ENCODE measurements at places on chromosomes 12 and 14.

- DNase-seq, result no peak
Measured at GRCh38 chr14:61111209-61111665, 130.2 kb downstream of the SLC38A6 start.

- DNase-seq, result no peak
Measured at GRCh38 chr12:69254046-69254445, 14.7 kb downstream of the CPSF6 start.

GRCh38 chr14:75579338-75579864 is 981 bp downstream of the FLVCR2 start:
- DNase-seq, result no peak

- DNase-seq, result no peak
Measured at GRCh38 chr12:111361717-111362576, 6.9 kb downstream of the PHETA1 start.

- no peak for DNase-seq
Measured at GRCh38 chr14:51616724-51617409, 34.8 kb upstream of the FRMD6 start.

DNA sequence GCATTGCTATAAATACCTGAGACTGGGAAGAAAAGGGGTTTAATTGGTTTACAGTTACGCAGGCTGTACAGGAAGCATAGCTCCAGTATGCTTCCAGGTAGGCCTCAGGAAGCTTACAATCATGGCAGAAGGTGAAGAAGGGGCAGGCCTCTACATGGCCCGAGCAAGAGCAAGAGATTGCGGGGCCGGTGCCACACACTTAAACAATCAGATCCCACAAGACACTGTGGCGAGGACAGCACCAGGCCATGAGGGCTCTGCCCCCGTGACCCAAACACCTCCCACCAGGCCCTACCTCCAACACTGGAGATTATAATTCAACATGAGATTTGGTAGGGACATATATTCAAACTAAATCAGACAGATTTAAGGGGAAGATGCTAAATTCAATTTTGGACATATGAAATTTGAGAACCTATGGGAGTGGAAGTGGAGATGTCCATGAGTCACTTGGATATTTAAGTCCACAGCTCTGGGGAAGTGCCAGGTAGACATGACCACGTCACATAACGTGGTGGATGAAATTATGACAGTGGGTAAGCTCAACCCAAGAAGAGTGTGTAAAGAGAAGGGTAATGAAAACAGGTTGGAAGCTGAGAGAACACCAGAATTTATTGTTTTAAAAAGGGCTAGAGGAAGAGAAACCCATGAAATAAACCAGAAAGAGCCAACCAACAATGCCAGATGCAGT is 1.5 kb upstream of the LTA4H start:
- DNase-seq, result no peak

DNA sequence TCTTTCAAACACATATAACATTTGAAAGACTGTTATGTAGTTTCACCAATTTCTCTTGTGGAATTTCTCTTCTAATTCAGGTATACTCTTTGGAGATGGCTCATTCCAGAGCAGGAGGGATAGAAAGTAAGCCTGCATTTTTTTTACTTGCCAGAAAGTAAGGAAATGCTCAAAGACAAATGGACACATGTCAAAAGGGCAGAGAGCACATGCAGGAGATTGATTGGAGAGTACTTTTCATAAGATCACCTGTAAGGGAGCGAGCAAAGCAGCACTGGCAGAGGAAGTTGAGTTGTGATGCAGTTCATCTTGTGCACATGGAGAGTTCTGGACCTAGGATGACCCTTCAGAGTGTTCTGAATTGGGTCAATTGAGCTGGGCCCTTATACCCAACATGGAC is 51.4 kb upstream of the FBXO33 start:
- no peak for DNase-seq

DNA sequence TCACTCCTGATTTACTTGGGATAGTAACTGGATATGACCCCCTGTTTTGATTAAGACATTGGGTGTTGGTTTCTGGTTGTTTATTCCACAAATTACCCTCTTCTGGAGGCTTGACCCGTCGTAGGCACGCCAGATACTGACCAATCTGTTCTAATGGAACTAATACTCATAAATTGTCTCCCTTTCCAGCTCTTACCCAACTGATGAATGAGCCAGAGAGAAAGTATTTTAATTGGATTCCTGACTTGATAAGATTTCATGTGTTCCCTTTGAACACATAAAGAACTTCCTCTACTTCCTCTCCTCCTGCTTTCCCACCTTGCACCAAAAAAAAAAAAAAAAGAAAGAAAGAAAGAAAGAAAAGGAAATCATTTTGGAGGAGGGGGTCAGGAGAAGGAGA is 340.9 kb downstream of the PCNX1 start:
- DNase-seq, result no peak

DNA sequence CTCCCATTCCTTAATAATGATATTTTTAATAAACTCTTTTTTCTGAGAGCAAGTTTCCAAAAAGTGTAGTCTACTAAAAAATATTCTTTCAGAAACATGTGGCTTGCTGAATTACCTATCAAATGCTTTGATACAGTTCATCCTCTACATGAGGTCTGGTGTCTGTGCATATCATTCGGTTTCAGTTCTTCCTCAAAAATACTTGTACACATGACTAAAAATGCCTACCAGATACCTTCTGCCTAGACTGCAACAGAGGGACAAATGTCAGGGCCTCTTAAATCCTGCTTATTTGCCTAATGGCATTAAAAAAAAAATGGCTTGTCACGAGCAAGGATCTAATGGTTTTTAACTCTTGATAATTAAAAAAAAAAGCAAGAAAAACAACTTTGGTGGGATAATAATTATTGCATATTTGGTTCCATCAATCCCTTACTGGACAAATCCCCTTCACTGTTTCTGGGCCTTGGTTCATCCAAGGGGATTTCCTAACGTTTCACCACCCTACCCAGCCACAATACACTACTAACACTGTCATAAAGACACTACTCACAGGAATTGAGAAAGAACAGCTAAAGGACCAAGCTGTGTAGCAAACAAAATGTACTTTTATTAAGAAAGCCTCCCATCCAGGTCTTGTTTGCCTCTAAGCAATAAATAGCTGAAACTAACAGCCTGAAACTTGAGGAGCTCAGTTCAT is 45.7 kb downstream of the PARP11 start:
- DNase-seq, result no peak

- DNase-seq, result no peak
Measured at GRCh38 chr14:20971705-20972021, 16.4 kb downstream of the RNASE2 start.

DNA sequence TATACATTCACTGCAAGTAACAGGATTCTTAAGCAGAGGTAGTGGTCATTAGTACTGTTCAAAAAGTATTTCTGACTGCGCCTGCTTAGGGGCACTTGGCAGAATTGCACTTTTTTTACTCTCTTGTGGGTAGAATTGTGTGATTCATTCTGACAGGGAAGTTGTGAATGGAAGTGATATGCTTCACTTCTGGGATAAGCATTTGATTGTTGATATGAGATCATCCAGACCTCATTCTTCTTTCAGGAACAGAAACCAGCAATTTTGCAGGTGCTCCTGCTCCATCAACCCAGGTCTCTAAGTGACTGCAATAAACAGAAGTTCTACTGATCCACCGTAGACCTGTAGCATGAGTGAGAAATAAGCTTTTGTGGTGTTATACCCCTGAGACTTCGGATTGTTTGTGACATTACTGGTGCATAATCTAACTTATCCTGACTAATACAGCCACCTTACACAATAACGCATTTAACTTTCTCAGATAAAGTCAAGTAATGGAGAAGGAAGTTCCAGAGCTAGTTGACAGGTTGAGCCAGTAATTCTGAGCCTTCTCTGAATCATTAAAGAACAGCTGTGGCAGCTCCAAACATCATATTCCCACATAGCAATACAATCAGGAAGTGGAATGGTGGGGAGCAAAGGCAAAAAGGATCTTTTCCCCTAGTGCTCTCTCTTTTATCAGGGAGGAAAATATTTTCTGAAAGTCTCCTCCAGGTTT is 387.9 kb downstream of the SYT1 start:
- no peak for DNase-seq

DNA sequence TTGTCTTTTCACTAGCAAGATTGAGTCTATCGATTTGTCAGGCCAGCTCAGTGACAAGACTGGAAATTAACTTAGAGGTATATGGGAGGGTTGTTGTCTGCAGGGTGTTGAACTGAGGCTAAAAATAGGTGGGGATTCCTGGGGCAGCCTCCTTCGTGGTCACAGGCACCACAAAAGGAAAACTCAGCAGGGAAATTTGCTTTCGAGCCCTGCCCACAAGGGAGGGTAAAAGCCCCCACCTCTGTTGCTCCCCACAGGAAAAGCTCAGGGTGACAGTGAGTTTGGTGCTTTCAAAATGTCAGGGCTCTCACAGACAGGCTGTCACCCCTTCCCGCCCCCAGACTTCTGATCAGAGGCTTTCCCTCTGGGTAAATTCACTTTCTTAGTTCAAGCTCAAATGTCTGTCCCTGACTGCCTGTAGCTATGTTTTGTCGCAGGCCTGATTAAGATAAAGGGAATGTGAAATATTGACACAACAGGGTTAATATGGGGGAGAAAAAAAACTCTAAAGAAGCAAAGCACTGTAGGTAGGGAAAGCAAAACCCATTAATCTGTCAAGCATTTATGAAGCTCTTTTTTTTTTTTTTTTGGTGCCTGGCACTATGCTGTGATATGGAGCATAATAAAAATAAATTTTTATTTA is 11.7 kb upstream of the NFKBIA start:
- DNase-seq, result peak; percentile 34

DNA sequence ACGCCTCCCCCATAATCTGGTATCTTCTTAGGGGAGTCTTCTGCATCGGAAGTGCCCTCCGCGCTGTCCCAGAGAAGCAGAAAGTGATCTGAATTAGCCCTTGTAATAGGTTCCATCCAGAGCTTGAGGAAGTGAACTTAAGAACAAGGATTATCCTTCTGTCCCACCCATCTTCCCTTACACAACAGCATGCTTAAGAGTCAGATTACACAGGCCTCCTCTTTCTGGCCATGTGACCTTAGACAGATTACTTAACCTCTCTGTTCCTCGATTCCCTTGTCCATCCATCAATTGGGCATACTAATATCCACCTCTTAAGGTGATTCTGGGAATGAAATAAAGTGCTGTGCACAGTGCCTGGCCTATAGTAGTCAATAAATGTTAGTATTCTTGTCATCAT is 11.4 kb downstream of the CABP1 start:
- DNase-seq, result no peak

DNA sequence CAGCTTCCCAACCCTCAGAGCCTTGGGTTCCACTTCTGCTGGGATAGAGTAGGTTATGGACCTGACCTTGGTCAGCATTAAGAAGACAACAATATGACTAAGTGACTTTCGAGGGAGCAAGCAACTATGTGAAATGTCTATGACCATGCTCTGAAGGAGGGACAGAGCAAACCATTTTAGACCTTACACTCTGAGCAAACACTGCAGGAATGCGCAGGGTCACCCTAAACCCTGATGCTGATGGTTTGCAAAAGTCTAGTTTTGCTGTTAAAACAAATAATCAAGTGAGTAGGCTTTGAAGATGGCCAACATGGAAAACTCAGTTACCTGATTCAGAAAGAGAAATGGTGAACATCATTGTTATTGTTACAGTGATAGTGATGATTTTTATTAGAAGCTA is 8.7 kb downstream of the ZCCHC8 start:
- DNase-seq, result no peak

DNA sequence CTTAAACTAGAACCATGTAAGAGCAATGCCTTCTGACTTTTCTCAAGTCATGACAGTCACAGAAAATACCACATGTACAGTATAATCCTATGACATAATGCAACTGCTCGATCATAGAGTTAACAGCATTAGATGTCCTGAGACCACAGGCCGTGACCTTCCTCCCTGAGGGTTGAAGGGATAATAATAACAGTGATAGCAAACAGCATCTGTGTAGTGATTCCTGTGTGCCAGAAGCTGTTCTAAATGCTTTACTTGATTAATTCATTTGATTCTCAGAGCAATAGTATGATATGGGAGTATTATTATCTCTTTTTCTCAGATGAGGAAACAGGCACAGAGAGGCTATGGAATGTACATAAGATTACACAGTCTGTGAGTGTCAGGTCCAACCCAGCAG is 53.2 kb downstream of the SLC35F4 start:
- no peak for DNase-seq

DNA sequence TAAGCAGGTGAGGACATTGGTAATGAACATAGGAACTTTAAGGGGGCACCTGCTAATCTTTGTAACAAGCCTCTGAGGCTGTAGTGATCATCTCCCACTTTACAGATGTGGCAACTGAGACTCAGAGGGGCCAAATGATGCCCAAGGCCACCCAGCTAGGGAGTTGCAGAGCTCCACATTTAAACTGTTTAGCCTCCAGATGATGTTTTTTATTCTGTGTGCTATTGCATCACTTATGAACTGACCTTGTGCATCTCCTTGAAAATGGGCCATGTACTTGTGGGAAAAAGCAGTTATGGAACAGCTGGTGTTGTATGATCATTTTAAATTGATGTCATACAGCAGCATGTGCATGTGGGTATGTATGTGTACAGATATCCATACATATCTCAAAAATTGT is 41.4 kb downstream of the TPCN1 start:
- no peak for DNase-seq

DNA sequence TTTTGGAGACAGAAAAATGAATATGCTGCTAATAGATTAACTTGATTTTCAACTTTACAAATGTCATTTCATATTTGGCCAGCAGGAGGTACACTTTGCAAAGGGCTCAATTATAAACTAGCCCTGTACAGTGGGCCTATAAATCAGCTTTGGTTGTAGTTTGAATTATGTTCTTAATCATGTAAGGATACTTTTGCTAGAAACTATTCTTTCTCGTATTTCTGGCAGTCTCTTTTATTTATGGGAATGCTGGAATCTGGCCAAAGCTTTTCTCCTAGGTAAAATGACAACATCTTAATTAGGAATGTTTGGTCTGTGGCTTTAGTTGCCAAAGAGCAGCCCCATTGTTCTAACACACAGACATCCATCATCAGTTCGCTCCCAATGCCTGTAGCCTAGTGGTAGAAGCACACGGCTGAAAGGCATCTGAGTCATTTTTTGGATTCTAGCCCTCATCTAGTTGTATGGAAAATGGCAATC is 1322.3 kb upstream of the SEL1L start:
- no peak for DNase-seq

DNA sequence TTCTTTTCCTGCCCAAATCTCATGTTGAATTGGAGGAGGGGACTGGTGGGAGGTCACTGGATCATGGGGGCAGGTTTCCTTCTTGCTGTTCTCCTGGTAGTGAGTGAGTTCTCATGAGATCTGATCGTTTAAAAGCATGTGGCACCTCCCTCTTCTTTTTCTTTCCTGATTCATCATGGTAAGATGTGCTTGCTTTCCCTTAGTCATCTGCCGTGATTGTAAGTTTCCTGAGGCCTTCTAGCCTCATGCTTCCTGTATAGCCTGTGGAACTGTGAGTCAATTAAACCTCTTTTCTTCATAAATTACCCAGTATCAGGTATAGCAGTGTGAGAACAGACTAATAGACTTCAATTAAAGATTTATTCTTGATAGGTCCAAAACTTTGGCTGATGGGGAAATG is 83.5 kb downstream of the CAND1 start:
- DNase-seq, result no peak

DNA sequence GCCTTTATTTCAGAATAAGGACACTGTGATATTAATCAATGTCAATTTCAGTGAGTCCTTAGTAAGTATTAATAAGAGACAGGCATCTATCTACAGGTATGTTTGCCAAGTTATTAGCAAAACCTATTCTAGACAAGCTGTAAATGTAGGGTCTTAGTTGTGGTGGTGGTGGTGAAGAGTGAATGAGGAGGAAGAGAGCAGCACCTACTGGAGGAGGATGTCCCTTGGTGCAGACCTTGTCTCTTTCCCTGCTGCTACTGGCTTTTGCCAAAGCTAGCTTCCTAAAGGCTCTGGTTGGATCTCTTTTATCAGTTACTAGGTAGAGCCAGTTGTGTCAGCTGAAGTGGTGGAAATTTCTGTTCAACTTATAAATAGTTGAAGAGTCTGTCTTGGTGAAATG is 304.8 kb upstream of the ATP2B1 start:
- DNase-seq, result no peak
